Stimulated activated CD4-positive, alpha-beta T cell treated with anti-CD3 and anti-CD28 coated beads, Interleukin-15, amount 100 ng/mL, for 48 hours (primary cell): ENCODE measurements at places on chromosomes 13 and 19.

DNA sequence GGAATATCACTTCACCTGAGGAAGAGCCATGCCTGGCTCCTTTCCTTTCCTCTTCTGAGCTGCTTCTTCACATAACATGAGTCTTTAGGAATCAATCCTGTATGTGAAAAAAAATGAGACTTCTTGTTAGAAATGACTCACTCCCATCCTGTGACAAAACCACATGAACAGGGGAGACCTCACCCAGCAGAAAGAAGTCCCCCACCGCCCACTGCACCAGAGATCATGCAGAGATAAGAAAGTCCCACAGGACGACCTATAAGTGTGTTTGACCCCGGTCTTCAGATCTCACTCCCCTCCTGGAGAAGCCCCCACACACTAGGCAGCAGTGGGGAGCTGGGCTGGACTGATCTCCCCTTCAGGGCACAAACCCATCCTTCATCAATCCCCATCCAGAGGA lies 7.8 kb downstream of the ZNF600 start:
- no peak for DNase-seq

GRCh38 chr13:95019886-95020285 lies 281.4 kb downstream of the ABCC4 start:
- no peak for DNase-seq

DNA sequence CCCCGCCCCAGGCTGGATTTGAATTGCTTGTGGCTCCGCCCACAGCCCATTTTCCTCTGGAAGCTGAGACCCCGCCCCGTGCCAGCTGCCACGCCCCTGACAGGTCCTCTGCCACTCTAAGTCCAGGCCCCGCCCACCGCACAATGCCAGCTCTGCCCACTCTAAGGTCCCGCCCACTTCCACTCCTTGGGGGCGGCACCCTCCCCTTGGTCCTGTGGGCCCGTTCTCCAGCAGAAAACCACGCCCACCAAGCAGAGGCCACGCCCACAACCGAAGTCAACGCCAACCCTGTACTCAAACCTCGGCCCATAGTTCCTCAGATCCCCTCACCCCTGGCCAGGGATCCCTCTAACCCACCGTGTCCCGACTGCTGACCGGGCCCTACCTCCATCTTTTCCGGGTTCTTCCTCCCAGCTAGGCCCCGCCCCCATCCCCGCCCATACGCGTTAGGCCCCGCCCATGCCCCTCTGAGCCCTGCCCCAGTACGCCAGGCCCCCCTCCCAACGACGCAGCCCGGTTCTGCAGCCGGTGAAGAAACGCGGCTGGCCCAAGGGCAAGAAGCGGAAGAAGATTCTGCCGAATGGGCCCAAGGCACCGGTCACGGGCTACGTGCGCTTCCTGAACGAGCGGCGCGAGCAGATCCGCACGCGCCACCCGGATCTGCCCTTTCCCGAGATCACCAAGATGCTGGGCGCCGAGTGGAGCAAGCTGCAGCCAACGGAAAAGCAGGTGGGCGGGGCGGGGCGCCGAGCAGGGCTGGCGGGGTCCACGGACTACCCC lies 1.3 kb downstream of the HMG20B start:
- peak; percentile 94 for DNase-seq

GRCh38 chr13:109275852-109276251 lies 510.5 kb downstream of the IRS2 start:
- no peak for DNase-seq

- DNase-seq = no peak
Observed at GRCh38 chr13:95195146-95195545, 106.1 kb downstream of the ABCC4 start.

- DNase-seq = no peak
Observed at GRCh38 chr13:112145551-112146360, 78.8 kb downstream of the SOX1 start.

- DNase-seq = no peak
Observed at GRCh38 chr19:30376826-30377425, 4.7 kb downstream of the ZNF536 start.

DNA sequence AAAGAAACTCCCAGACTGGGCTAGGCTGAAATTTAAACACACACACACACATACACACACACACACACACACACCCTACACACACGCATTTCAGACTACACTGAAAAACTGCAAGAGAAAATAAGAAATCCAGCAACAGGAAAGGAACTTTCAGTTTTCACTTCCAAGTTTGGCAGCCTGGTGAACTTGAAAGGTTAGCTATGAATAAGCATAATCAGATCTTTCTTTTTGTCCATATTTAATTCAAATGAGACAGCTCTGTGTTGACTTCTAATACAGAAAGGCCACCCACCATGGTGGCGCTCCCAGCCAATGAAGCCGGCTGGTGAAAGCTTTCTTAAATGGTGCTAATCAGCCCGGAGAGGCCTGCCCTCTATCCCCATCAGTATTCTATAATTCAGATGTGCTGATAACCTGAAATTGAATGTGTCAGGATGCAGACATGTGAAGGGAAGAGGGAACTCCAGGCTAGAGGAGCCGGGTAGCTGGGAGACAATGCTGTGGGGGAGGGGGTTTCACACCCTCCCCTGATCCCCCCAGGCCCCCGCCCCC lies 108.3 kb upstream of the ZNF536 start:
- no peak for DNase-seq

GRCh38 chr13:110322828-110323171 lies 15.7 kb downstream of the COL4A2 start:
- no peak for DNase-seq

GRCh38 chr13:77062097-77062496 lies 35.1 kb upstream of the FBXL3 start:
- DNase-seq = no peak

DNA sequence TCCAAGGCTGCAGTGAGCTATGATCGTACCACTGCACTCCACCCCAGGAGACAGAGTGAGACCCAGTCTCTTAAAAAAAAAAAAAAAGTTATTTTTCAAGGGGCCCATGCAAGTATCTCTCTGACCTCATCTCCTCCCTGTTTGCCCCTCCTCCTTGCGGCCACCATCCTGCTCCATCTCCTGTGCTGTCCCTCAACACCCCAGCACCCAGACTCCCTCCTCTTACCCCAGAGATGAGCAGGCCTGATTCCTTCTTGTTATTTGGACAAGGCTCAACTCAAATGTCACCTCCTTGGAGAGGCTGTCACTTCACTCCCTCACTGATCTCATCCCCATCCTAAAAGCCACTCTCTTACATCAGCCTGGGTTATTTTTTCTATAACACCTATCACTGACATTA lies 4.4 kb downstream of the RYR1 start:
- no peak for DNase-seq

GRCh38 chr19:2810141-2811091 lies 9.3 kb upstream of the ZNF554 start:
- DNase-seq = no peak

DNA sequence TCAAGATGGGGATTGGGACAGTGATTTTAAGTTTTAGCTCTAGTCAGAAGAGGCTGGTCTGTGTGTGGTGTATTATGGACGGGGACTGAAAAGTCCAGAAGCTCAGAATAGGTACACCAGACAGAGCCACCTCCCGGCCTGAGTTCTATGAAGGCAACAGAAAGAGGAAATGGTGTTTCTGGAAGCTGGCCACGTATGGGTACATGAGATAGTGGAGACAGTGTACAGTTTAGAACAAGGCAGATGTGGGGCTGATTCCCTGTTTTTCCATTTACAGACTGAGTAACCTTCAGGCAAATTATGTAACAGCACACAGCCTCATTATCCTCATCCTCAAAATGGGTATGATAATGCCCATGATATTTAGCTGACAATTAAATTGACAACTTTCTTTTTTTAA lies 1.3 kb downstream of the ZNF175 start:
- no peak for DNase-seq

DNA sequence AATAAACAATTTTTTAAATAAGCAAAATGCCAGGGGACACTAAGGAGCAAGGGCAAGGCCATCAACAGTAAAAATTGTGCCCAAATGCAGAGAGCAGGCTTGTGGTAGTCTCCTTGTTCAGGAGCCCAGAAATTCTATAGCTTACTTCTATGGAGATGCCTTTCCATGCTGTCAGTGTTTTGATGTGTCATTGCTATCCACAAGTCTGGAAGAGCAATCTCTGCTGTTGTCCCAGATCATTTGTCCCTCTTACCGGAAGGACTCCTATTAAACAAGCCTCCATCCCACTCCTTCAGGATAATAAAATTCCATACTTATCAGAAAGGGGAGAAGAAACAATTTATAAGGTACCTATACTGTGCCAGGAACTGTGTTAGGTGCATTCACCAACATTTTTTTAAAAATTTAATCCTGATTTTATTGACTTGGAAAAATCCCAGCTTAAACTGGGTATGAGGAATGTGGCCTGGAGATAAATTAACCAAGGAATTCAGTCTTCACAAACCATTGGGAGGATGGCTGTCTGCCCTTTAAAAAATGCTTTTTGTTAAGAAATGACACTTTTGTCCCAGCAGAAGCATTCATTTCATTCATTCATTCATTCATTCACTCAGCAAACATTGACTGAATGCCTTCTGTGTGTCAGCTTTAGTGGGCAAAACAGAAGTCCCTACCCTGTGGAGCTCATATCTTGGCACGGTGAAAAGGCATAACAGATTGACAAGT lies 26.8 kb upstream of the CYSLTR2 start:
- no peak for DNase-seq

GRCh38 chr13:114130837-114131582 lies 1.4 kb downstream of the RASA3 start:
- no peak for DNase-seq

- no peak for DNase-seq
Observed at GRCh38 chr13:32917504-32917903, 98.7 kb upstream of the KL start.

GRCh38 chr13:33233547-33233946 lies 52.0 kb downstream of the STARD13 start:
- no peak for DNase-seq

DNA sequence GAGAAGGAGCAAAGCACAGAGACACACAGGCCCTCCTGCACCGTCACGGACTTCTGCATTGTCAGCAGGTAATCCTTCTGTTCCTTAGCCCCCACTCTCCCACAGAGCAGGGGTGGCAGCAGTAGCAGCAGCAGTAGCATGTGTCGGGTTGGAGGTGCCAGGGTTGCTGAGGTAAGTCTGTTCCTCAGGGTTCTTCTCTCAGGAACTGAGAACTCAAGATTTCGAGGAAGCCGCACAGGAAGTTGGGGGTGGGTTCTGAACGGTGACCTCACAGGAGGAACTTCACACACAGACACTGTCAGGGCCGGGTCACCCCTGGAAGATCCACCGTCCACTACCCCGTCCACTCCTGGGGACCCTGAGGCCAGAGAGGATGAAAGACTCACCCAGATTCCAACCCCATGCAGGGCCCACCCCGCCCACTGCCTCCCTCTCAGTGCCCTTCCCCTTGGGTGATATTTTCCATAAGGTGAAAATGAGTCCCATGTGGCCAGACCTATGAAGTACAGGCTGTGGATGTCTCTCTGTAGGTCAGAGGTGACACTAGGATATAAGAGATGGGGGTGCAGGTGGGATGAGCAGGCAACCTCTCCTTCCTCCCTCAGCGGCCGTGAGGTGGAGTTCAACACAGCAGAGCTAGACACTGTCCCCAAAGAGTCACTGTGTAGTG lies at the start of gene SIGLEC12:
Gene SIGLEC12 (minus strand): TSS at position 207 of the 670 bp plus-strand sequence. CDS start 67 bp downstream, at position 140.
- DNase-seq = no peak

DNA sequence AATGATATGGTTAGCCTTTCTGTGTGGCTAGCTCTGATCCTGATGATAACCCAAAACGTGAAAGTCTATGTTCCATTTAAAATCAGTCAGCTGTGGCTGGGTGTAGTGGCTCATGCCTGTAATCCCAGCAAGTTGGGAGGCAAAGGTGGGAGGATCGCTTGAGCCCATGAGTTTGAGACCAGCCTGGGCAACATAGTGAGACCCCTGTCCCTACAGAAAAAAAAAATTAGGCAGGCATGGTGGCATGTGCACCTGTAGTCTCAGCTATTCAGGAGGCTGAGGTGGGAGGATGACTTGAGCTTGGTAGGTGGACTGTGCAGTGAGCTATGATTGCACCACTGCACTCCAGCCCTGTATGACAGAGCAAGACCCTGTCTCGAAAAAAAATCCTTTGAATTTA lies 1.1 kb upstream of the EID2B start:
- no peak for DNase-seq

GRCh38 chr13:61830475-61830874 lies 414.8 kb upstream of the PCDH20 start:
- no peak for DNase-seq

DNA sequence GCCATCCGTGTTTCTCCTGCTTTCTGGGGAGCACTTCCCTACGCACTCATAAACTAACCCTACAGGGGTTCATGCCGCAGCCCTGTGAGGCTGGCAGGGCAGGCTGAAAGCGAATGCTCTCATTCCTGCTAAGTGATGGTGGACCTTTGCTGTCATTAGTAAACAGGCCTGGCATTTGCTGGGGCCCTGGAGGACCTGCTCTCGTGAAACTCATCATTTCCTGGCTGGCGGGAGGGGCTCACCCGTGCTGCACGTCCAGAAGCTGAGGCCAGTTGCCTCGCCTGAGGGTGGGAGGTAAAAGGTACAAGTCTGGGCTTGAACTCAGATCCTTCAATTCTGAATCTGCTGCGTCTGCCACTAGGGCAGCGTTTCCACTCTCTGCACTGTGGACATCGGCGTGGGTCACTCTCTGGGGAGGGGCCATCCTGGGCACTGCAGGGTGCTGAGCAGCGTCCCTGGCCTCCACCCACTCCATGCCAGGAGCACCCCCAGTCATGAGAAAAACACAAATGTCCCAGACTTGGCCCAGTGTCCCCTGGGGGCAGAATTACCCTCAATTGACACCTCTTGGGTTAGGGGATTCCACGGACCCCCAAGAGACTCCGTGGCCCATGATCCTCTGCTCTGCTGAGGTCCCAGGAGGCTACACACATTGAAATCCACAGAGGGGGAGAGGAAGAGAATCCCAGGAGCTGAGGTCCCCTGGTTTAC lies 7.0 kb downstream of the MOB3A start:
- DNase-seq = no peak

- no peak for DNase-seq
Observed at GRCh38 chr13:28316836-28317235, 178.1 kb downstream of the FLT1 start.

DNA sequence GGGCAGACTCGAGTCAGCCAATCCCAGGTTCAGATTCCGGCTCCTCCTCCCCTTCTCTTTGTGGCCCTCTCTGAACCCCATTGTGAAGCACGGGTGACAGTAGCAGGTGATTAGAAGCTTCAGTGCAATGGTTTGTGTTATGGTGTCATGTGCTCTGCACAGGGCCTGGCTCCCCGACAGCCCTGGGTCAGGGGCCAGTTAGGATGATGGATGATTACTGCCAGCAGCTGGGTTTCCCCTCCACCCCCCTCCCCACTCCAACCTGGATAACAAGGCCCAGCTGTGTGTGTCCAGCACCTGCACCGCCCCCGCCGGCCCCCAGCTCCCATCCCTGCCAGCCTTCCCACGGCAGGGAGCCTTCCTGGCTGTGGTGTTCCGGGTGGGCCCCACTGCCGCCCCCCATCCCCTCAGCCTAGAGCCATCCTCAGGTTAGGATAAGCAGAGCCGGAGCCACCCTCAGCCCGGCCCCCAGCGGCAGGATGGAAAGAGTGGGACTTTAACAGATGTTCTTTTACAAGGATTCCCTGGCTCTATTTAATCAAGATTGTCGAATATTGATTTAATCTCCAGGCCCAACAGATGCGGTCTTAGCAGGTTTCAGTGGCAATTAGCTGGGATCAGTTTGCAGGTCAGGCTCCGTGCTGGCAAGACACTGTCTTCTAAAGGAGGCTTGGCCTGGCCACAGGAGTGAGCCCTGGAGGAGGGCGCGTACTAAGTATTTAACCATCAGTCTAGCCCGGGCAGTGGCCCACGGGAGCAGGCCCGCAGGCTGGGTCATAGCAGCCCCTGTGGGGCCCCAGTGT lies 156.2 kb downstream of the SIPA1L3 start:
- DNase-seq = no peak
